CD4-positive, alpha-beta T cell treated with Interleukin-17A for 4 hours (primary cell): ENCODE measurements at places on chromosomes 7 and 10.

GRCh38 chr10:42939685-42940366 is 137.0 kb upstream of the RET start:
- DNase-seq, result no peak

DNA sequence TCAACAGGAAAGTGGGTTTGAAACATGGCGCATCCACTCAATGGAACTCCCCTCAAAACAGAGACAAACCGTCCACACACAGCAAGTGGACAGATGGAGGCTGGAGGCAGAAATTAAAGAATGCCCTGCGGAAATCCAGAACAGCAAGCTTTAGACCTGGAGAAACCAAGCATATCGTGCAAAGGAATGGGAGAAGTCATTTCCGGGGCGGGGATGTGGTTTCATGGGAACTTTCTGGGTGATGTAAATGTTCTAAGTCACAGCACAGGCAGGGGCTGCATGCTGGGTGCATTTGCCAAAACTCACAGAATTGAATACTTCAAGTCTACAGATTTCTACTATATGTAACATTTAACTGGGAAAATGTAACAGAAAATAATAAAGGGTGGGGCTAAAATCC is 213.0 kb downstream of the PTPRN2 start:
- no peak for DNase-seq

- DNase-seq, result no peak
These were observed 28.9 kb upstream of the RBM20 start for GRCh38 chr10:110615057-110615747.

GRCh38 chr7:152369518-152369917 is 66.3 kb downstream of the KMT2C start:
- DNase-seq, result no peak

GRCh38 chr7:95056107-95056739 is 148.8 kb downstream of the PPP1R9A start:
- DNase-seq, result no peak

- no peak for DNase-seq
These were observed 39.1 kb downstream of the GOT1 start for GRCh38 chr10:99391346-99391745.
